ENCODE measurements at places on chromosomes 2 and 18.

GRCh38 chr2:224433442-224433841 lies 31.5 kb upstream of the FAM124B start:
- DNase-seq: peak; percentile 97

DNA sequence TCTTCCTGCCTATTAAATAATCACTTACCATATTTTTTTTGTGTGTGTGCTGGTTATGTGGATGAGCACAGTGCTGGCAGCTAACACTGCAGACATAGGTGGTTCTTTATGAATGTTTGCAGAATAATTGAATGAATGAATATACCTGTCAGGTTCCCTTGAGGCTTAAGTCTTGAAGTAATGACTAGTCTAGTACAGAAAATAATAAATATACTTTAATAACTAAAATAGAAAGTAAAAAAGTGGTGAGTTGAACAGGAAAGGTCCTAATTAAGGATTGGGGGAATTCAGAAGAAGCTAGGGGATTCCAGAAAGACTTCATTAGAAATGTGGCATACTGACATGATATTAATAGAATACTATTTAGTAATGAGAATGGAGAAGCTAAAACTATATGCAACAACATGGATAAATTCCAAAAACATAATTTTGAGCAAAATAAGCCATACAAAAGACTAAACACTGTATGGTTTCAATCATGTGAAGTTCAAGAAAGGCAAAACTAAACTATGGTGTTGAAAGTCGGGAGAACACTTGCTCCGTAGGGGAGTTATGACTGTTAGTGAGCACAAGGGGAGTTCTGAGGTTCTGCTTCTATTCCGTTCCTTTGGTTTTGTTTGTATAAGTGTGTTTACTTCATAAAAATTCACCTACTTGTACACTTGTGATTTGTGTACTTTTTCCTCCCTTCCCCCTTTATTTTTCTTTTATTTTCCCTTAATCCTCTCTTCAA lies 464.6 kb downstream of the MTX2 start:
- DNase-seq: no peak

DNA sequence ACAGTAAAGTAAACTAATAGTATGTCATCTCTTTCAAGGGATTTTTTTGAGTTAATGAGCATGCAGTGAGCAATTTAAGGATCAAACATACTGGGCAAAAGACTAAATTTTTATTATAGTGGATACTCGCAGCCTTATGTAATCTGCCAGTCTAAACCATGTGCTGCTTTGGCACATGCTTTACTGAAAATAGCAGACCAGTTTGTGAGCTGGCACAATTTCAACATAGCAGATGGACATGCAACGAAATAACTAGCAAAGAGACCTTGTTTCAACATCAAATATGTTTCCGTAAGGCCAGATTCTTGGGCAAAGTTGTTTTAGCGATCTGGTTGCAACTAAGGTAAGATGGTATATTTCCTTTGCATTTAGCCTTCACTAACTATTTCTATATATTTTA lies 807.3 kb downstream of the NR4A2 start:
- DNase-seq: no peak

DNA sequence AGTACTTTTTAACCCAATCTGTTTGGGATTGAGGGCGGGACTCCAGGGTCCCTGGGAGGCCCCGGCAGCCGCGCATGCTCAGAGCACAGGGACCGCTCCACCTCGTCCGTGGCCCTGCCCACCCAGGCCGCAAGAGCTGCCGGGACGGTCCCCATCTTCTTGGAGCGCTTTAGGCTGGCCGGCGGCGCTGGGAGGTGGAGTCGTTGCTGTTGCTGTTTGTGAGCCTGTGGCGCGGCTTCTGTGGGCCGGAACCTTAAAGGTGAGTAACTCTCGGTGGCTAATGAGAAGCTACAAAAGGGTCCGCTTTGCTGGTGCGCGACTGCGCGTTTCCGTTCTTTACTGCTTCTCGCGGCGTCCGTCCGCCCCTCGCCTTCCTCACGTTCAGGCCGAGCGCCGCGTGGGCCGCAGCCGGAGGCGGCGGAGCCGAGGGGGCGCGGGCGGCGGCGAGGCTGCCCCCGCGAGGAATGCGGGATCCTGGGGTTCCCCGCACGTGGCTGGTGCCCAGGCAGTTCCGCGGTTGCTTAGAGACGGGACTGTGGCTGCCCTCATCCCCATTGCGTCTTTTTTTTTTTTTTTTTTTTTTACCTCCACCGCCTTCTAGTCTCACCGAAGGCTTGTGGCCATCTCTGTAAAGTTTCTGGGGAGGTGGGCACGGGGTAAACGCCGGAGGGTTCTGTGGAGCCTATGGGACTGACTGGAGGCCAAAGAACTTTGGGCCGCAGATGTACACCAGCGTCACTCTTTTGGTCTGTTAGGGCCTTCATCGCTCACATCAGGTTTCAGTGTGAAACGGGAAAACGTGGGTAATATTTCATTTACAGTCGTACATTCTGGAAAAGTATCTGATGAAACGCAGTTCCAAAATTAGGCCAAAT lies at the start of gene SSB:
Gene SSB, plus strand, starts transcription at position 154 of the 875 bp plus-strand sequence. CDS start 2,090 bp downstream, outside the sequence.
- DNase-seq: peak; percentile 95

DNA sequence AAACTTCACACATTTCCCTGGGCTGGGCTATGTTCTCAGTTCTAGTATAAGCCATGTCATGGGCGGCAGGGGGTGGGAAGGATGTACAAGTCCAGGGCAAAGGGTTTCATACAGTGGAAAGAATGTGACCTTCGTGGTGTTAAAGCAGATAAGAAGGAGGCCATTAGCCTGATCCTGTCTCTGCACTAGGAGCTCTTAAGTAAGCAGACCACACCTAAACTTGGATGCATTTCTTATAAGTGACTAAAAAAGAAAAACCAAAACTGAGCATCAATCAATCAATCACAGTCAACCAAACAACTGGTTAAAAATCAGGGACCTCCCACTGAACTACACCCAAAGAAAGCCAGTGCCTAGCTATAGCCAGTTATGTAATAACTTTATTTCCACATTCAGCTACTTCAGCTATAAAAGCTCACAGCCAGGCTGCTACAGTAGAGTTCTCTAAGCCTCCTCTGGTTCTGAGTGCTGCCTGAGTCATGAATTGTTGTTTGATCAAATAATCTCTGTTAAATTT lies 46.8 kb upstream of the RIOK3 start:
- DNase-seq: no peak

DNA sequence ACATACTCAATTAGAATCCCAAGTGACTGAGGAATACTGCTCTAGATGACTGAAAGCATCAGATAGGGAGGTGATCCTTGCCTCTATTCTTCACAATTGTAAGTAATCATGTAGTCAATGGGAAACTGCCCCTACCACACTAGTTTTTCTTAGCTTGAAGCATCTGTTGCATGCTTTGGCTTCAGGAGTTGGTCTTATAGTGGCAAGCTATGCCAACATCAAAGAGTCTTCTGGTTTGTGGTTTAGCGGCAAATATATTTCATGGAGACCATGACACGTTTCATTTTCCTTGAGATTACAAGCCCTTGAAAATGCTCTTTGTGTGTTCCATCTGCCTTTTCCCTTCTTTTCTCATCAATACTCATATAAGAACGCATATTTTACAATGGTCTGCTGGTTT lies 12.9 kb downstream of the DCC start:
- DNase-seq: no peak

DNA sequence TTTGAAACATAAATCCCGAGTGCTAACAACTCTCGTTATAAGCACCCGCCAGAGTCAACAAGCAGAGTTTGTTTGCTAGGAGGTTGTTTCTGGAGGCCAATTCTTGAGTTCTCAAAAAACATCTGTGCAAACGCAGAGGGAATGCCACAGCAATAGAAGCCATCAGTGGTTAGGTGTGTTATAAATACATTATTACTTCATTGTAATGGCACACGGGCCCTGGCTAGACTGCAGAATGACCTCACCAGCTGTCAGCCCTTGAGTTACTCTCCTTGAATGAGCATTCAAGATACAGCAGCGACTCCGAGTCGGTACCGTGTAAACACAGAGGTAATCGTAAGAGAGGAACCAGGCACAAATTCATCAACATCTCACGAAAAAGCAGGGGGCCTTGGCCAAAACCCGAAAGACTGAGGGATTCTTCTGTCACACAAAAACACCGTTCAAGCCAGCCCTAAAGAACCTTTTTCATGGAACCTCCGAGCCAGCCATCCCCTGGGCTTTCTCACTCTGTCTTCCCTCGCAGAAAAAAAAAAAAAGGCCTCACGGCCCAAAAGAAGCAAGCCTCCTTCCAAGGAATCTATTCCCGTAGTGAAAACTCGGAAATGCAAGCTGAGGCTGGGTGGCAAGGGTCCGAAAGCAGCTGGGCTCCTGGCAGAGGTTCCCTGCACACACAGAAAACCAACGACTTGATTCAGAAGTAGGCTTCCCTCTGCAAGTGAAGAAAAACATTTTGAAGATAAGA lies 133.7 kb upstream of the MEIS1 start:
- no peak for DNase-seq

- peak; percentile 37 for DNase-seq
Measured at GRCh38 chr2:10912076-10912731, 470 bp downstream of the KCNF1 start.

DNA sequence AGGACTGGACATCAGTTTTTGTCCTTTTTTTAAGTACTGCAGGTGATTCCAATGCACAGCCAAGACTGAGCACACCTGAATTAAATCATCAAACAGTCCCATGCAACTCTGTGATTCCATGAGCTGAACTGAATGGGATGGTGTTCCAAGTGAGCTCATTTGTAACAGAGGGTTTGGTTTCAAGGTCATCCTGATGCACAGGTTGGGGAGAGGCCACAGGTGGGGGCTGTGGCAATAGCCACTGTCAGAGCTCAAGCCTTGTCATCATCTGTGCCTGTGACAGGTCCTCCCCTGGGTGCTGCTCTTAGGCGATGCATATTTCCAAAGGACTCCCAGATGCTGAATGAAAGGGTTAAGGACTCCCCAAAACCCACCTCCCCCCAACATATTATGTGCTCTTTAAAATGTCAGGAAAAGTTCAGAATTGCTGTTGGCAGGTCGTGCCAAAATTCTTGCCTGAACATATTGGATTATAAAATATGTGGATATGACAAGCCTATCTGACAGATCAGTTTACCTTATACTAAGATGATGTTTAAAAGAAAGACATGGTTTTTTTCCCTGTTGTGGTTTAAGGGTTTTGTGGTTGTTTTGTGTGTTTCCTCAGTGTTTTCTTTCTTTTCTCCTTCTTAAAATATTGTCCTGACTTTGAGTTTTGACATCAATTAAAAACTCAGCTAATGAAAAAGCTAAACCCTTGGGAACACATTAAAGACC lies 263.5 kb upstream of the SIX2 start:
- no peak for DNase-seq

DNA sequence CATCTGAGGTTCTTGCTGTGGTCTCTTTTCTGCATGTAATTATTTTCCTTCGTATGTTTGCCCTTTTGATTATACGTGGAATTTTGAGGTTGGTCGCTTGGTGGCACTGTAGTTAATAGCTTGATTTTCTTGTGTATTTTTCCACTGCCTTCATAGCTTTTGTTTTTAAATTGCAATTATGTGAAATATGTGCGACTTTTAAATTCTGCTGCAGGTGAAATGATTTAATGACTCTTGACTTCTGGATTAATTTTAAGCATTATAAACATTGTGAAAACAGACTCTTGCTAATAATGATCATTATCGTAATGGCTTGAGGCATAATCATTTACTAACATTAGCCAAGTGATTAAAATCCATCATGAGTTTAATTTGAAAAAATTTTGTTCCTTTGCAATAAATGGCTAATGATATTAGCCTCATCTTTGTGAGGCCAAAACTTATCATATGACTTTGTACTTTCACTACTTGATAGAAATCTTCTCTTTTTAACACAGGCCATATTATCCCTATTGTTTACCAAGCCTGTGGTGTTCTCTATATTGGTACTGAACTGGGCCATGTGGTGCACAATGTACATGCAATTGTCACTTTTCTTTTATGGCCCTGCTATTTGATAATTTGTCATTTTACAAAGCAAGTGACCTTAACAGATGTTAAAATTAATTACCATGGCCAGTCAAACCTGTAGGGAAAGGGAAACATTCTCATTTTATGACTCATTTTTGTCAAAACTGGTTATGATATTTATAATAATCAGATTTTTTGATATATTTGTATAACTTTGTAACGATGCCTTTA lies 62.8 kb upstream of the NEUROD1 start:
- DNase-seq: peak; percentile 60

GRCh38 chr18:48481092-48481491 lies 57.7 kb upstream of the CTIF start:
- DNase-seq: no peak

DNA sequence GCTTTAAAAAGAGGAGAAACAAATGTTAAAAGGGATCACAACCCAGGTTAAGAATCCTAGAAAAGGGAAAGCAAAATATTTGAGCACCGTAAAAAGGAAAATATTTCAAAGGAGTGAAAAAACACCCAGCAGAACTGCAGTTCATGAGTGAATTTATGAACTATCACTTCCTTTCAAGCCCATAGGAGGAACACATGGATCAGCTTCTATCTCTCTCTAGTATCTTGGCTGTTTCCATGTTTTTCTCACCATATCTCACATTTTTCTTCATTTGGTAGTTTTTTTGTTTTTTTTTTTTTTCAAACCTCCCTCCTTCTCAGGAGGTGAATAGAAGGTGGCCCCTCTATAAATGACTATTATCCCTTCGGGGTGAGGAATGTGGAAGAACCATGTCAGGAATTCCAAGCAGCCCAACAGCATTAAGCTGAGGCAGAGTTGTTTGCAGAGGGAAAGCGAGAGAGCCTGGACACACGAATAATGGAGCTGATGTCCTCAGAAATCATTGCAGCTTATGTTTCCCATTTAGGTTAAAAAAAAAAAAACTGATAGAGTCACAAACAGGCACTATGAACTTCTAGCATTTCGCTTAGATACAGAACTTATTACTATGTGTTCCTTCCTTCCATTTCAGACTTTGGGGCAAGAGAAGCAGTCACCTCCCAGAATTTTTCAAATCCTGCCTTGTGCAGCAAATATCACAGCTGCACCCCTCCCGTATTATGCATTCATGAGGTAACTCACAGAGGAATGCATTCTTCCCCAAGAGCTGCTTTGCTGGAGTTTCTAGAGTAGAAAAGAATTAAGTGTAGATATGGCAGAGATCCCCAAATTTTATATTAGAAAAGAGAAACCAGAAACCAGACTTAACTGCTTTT lies 315.6 kb downstream of the IRS1 start:
- DNase-seq: peak; percentile 92

GRCh38 chr2:223824301-223824700 lies 13.1 kb downstream of the AP1S3 start:
- no peak for DNase-seq

DNA sequence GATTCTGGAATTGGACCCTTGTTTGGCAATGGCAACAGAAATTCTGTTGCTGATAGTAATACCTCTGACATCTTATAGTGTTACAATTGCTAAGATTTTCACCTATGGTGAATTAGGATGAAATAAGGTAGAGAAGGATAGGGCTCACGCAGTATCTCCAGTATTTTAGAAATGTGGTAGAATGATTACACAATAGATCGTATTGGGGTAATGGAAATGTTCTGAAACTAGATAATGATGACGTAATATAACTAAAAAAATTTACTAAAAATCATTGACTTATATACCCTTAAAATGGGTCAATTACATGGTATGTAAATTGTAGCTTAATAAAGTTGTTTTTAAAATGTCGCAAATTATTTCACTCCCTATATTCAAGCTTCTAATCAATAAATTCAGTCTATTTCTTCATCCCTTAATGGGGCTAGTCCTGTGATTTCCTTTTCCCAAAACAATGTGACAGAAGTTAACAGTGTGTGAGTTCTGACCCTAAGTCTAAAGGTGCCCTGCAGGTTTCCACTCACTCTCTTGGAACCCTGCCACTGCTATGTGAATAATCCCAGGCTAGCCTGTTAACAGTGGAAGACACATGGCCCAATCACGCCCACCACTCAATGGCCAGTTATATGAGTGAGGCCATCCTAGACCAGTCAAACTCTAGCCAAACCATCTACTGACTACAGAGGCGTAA lies 31.2 kb downstream of the USP37 start:
- no peak for DNase-seq

Data from GM23338 (cell line).